ENCODE measurements at places on chromosomes 5 and 9.
A peak's percentile ranks its signal among the peaks of the same experiment; 100 is the strongest.

DNA sequence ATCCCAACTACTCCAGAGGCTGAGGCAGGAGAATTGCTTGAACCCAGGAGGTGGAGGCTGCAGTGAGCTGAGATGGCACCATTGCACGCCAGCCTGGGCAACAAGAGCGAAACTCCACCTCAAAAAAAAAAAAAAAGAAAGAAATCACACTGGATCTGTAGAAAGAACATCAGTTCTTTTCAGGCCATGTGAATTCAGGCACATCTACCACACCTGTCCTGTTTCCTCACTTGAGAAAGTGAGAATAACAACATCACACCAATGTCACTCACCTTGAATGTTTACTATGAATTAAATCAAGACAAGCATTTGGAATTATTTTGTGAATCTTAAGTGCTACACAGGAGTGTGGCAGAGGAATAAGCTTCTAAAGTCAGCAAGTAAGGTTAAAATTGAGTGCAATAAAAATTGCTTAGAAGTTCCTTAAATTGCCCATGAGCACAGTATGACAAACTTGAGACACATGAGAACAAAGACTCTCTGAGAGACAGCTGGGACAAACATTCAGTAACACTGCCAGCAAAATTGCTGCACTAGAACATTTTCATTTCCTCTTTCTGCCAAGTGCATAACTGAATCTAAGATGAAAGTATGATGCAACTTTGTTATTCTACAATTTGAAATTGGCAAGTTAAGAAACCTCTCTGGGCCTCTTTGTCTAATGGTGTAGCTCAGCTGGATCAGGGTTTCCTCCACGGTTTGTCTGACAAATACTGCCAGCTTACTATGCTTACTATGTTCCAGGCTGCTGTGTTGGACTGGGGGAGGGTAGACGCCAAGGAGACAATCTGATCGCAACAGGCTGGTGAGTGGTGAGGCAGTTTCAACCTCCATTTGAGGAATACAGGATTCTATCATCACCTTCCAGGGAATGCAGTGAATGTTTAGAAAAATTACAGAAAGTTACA is 1.9 kb upstream of the RIC1 start:
- peak; percentile 22 for DNase-seq

DNA sequence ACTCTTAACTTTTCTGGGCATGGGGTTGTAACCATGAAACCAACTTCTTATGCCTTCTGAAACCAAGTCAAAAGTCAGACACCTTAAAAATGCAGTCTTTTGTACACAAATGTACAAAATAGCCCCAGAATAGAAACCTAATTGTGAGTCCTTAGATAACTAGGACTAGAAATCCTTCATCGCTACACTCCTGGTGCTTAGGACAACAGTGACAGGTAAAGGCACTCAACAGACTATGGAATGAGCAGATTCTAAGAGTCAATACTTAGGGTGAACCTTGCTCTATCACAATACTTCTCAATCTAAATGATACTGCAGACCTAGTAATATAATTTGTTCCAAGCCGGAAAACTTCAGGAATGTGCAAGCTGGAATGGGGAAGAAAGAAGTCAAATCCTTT is 163.7 kb downstream of the PDE4D start:
- no peak for DNase-seq

DNA sequence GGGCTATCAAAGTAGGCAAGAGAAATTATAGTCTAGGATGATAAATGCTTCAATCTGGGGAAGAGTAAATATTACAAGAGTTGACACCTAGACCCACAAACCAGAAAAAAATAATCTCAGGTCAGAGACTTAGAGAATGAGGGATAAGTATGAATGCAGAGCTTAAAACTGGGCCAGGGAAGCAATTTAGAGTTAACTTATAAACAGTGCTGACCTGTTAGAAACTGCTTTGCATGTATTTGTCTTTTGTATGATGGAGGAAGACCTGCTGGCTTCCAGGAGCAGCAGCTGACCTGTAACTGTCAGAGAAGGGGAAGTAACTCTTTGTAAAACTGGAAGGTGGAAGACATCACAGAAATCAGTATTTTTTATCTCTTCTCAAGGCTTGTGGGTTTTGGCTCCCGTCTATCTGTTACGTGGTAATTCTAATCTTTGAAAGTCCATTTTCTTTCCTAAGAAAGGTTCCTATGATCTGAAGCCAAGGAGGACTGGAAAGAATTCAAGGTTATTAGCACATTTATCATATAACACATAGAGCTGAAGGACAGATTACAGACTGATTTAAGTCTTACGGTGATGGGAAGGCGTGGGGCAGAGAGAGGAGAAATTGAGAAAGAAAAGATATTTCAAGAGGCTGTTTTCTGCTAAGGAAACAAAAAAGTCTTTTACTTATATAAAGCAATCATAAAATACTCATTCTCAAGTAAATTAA is 114.7 kb upstream of the ADAMTS19 start:
- no peak for DNase-seq

- DNase-seq = no peak
These were observed 202.6 kb downstream of the TLE4 start for GRCh38 chr9:79774356-79774755.

- DNase-seq = no peak
These were observed 138.6 kb downstream of the SMARCA2 start for GRCh38 chr9:2153630-2154217.

DNA sequence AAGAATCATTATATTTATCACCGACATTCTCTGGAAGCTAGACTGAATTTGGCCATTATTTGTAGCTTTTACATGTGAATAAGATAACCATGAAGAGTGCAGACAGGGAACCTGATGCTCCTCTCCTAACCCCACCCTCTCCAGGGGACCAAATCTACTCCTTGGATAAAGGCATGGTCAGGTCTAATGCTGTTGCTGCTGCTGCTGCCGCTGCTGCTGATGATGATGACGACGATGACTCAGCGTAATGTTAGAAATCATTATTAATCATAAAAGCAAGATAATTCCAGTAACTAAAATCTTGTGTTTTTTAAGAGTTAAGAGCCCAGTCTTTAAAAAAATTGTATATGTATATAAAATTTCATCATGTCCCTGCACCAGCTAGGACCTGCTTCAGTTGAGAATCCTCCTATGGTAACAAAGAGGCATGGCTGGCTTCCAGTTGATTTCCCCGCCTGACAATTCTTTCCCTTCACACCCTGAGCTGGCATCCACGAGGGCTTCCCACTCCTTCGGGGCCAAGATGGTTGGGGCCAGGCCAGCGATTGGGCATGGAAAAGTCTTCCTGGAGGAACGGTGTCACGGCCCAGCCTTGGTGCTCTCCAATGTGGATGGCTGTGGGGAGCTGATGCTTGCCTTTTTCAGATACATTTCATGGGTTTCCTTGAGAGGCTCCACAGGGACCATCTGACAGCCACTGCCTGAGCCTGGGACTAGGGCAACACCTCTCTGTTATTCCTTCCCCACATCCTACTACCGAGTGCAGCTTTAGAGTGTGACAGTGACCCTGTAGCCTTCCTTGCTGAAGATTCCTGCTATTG is 400.0 kb downstream of the CTNND2 start:
- DNase-seq = no peak

GRCh38 chr9:132943651-132944293 is 644 bp downstream of the TSC1 start:
- DNase-seq = peak; percentile 14

GRCh38 chr9:372128-372527 is 157.5 kb downstream of the DOCK8 start:
- no peak for DNase-seq

DNA sequence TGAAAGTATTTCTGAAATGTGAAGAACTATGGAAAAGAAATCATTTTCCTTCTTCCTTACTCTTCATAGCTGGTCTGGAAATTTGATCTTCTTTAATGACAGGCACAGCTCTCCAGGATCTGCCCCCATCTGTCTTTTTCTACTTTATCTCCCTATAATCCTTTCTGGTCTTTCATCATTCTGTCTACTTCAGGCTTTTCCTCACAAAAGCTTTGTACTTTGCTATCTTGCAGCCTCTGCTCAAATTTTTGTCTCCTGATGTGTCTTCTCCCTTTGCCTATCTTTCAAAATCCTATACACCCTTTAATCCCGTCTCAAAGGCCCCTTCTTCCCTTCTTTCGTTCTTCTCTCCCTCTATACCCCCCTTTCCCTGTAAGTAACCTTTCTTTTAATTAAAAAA is 114.9 kb upstream of the ATP10B start:
- DNase-seq = no peak

GRCh38 chr5:133489632-133490031 is 122.7 kb downstream of the FSTL4 start:
- peak; percentile 8 for DNase-seq

DNA sequence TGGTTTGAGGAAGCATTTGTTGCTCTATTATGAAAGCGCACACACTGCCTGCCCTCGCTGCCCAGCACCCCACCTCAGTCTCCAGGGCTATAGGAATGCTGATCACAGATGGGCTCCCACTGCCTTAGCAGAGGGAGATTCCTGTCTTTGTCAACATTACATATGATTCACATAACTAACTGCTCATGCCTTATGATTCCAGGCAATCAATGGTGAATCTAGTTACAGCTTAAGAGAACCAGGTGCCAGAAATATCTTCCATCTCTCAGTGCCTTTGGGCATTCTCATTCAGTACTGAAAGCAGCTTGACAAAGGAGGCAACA is 458.9 kb upstream of the C9orf72 start:
- DNase-seq = no peak

GRCh38 chr9:116594547-116594946 is 92.6 kb upstream of the TRIM32 start:
- no peak for DNase-seq

DNA sequence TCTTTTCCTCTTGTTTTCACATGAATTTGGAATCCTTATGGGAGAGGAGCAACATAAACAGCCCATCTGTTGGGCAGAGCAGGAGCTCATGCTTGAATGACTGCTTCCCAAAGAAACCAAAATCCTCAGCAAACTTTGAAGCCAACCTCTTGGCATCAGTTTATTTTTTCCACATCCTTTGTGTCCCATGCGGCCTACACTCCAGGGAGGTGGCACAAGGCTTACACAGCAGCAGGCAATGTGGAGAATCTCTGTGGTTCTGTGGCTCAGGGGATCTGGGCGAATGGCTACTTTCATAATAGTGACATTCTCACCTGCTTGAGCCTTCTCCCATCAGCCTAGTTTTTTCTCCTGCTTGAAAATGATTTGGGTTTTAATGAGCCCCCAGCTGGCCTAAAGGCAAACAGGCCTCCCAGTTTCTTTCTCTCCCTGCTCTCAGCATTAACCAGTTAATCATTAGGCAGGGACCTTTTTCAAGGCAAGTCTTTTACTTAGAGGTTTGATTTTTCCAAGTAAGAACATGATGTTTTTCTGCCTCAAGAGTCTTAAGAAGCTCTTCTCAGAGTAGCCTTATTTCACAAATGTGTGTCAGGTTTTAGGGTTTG is 370.3 kb downstream of the ARHGEF28 start:
- DNase-seq = no peak

DNA sequence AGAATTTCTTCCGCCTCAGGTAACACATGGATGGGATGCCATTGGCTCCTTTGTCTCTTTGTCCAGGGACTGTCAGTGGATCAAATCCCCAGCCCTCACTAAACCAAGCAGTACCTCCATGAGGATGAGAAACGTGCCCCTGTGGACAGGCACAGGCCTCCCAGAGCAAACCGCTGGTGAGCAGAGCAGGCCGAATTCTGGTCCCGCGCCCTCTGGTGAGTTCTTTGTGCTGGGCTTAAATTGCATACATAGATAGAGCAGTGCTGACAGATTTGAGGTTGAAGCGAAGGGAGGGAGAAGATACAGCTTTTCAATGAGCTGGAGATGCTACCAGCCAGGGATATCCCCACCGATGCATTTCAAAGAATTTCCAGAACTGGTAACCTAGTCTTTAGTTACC is 143.8 kb downstream of the HSD17B3 start:
- no peak for DNase-seq

GRCh38 chr5:6861036-6861435 is 147.8 kb downstream of the TENT4A start:
- no peak for DNase-seq

GRCh38 chr5:59813761-59814536 is 79.6 kb downstream of the PDE4D start:
- peak; percentile 53 for DNase-seq

DNA sequence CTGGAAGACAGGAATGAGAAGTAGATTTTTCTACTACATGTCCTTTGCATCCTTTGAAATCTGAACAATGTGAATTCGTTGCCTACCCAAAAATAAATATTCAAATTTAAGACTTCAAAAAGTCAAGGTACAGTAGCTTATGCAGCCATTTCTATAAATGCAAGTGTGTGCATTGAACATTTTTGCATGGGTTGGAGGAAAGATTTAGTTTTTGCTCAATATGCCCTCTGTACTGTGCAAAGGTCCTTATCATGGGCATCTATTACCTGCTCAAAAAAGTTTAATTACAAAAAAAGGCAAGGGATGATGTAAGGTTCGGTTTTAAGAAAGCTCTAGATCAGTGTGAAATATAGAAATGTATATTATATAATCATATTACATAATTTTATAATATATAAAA is 22.6 kb downstream of the AKNA start:
- DNase-seq = no peak

- no peak for DNase-seq
These were observed 157.1 kb upstream of the CDH6 start for GRCh38 chr5:31036411-31036810.

DNA sequence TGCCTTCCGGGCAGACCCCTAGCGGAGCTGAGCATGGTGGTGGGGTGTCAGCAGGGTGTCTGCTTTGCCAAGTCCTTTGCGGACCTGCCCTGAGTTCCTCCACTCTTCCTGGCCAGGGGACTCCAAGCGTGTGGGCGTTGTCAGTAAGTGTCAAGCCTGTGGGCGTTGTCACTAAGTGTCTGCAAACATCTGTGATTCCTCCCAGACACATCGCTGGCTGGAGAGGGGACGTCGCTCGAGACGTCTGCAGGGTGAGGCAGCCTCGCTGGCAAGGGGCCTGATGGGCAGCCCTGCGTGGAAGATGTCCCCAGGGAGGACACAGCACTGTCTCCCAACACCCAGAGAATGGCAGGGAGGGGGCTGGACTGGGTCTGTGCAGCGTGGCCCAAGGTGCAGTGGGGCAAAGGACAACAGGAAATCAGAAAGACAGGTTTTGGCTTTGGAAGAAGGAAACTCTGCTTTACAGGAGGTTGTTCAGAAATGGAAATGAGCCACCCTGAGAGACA is 28.8 kb downstream of the ADAMTSL2 start:
- no peak for DNase-seq

- DNase-seq = no peak
These were observed 1.1 kb downstream of the POLR1E start for GRCh38 chr9:37486616-37487548.
